ENCODE measurements at places on chromosomes 1 and 21. TPM values are rescaled to one million over a fixed set of nuclear protein-coding genes. Genes with fewer than 3 reads are reported as not detected.

DNA sequence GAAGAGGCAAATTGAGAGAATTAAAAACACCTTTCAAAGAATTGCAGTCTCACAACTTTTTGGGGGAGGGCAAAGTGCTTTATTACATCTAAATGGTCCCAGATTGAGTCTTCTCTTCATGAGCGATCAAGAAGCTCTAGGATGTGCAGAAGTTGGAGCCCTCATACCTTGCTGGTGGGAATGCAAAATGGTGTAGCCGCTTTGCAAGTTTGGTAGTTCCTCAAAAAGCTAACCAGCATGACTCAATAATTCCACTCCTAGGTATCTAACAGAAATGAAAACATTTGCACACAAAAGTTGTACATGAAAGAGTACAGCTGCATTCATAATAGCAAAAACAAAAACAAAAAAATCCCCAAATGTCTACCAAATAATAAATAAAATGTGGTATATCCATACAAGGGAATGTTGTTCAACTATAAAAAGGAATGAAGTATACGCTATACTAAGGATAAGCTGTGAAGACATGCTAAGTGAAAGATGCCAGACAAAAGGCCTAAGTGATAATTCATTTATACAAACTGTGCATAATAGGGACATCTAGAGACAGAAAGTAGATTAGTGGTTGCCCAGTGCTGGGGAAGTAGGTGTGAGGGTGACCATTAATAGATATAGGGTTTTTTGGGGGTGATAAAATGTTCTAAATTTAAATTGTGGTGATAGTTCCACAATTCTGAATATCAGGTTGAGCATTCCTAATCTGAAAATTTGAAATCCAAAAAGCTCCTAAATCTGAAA is 55.2 kb downstream of the SELENOF start:
- DNase-seq = no peak

GRCh38 chr1:6462412-6463119 is 3.4 kb downstream of the TNFRSF25 start:
- no peak for DNase-seq

DNA sequence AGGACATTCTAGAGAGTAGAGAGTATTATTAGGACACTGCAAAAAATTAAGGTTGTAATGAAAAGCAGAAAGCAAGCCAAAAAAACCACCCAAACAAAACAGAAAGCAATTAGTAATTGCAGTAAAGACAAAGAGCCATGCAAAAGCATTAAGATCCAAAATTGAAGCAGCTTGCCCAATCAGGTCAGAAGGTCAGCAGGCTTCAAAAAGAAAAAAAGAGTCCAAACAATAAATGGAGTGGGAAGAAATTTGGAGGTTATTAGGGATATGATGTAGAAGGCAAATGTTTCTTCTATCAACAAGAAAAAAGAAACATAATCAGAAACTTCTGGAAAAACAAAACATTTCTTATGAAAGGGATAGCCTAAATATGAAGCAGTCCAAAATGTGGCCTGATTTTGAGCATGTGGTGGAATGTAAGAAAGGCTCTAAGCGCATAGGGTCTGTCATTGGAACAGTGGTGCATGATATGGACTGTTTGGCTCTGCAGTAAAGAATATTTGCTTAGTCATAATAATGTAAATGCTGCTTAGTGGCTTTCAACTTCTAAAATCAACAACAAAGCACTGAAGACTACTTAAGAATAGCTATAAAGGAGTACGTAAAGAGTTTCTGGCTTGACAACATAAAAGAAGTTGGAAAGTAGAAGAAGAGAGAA is 4.8 kb downstream of the STUM start:
- no peak for DNase-seq

DNA sequence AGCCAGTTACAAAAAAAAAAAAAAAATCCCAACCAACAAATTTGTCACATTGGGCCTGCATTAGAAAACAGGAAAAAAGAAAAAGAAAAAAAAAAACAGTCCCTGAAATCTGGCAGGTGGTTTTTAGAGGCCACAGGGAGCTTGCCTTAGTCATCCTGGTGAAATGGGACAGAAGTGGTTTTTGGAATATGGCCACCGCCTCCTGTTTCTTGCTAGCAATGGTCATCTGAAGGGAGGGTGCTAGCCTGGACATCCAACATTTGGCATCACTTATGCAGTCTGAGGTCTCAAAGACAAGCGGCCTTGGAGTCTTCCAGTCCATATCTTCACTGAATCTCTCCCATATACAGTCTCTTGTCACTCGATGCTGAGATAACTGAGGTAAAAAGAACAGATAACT is 20.1 kb upstream of the NKAIN1 start:
- peak; percentile 19 for DNase-seq

GRCh38 chr1:246394121-246394520 is 113.0 kb downstream of the SMYD3 start:
- no peak for DNase-seq

DNA sequence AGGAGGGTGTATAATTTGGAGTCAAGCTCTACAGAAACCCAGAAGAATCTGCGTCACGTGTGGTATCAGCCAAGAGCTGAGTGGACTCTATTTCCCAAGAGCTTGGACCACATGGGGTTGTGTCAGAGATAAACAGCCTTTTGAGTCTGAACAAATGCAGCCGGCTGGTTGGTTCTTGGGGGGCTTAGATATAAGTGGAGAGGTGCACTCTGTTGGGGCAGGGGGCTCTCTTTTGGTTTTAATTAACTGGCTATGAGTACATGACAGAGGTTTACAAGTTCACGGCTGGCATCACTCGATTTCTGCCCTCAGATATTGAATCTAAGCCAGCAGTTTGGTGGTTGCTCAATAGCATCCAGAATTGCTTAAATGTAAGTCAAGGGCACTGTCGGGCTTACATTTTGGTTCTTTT is 501 bp upstream of the MRAP start:
- no peak for DNase-seq

- DNase-seq = peak; percentile 41
These were observed 205.3 kb downstream of the PBX1 start for GRCh38 chr1:164764333-164764732.

DNA sequence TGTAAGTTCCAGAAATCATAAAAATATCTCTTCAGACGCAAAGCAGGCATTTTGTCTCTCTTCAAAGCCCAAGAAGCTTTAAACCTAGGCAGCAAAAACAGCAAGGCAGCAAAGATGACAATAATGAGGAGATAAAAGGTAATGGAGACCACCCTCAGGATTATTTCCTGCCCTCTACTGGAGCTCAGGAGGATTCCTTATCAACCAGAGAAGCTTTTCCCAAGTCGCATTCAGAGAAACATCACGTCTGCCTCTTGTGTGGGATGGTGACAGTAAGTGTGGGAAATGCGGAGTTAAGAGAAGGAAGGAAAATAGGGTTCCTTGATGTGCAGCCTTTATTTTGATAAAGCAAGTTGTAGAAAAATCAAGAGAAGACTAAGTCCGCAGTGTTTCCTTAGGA is 365.8 kb downstream of the RGS7 start:
- DNase-seq = no peak

DNA sequence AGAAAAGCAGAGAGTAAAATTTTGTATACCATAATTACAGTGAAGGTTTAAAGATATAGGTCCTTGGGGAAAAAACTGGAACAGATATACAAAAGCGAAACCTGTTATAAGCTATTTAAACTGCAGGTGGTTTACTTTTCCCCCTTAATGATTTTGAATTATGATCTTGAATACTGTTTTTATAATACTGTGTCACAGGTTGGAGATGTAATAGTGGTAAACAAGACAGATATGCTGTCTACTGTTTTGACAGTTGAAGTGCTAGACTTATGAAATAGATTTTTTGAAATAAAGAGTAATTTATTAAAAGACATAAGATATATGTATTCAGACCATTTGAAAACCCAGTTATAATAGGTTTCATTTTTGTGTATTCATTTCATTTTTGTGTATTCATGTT is 129.4 kb downstream of the CD247 start:
- DNase-seq = no peak

- no peak for DNase-seq
These were observed 62.6 kb upstream of the ACOT11 start for GRCh38 chr1:54485416-54485815.

GRCh38 chr1:2343023-2343935 is 48.1 kb downstream of the MORN1 start:
- no peak for DNase-seq

GRCh38 chr21:44350773-44351481 is 2.5 kb upstream of the TRPM2 start:
- DNase-seq = no peak

GRCh38 chr1:67619080-67619479 is 65.9 kb upstream of the GADD45A start:
- DNase-seq = no peak

DNA sequence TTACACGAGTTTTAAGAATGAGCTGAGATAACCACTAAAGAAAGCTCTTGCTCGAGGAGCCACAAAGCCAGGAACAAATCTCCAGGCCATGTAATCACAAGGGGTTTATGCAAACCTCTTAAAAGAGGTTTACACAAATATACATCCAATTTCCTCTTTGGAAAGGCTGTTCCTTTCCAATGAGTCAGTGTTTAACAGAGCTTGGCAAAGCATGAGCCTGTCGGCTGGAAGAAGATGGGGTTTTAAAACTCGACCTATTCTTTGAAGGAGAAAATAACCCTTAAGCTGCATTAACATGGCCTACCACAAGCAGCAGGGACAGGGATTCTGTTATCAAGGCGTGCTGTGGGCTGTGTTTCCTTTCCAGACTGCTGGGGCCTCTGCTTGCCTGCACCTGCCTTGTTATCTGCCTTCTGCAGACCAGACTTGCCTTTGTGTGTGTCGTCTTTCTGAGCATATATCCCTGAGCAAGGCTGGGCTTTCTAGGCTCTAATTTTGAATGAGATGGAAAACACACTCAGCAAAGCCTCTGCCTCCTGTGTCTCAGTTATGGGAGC is 40.6 kb upstream of the CYP2J2 start:
- DNase-seq = no peak

DNA sequence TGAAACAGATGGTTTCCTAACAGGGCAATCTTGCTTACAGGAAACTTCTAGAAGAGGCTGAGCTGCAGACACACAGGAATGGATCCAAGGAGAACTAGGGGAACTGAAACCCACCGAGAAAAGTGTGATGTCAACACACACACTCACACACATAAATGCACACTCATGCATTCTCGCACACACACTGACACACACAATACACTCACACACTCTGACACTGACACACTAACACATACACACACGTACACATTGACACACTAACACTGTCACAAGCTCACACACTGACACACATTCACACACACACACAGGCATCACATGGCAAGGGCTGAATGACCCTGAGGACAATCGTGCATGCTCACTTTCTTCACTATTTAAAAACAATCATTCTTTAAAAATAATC is 142.7 kb downstream of the NPHP4 start:
- DNase-seq = no peak

- DNase-seq = no peak
These were observed 3.0 kb upstream of the PEX10 start for GRCh38 chr1:2415337-2415736.

GRCh38 chr21:44931137-44931500 is 8.7 kb upstream of the SLX9 start:
- DNase-seq = peak; percentile 61

DNA sequence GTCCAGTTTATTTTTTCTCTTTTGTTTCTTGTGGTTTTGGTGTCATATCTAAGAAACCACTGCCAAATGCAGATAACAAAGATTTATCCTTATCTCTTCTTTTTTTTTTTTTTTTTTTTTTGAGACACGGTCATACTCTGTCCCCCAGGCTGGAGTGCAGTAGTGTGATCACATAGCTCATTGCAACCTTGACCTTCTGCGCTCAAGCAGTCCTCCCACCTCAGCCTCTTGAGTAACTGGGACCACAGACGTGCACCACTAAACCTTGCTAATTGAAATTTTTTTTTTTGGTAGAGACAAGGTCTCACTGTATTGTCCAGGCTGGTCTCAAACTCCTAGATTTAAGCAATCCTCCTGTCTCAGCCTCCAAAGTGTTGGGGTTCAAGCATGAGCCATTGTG is 8.9 kb downstream of the SLC66A1 start:
- no peak for DNase-seq

GRCh38 chr1:45443580-45444446 is 47.1 kb downstream of the TESK2 start:
- no peak for DNase-seq

DNA sequence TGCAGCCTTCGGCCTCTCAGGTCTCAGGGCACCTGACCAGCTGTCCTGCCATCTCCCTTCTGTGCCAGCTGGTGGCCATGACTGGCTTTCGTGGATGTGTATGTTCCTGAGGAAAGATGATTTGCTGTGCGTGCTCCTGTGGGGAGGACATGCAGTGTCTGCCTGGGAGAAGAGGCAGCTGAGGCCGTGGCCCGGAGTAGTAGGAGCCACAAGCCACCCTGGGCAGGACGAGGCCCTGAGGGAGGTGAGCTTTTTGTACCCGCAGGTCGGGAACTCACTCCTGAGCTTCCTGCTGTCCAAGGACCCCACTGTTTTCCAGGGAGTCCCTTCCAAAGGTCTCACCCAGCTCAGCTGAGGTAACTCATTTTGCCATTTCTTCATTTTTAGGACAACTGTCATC is 58.5 kb downstream of the PIK3CD start:
- DNase-seq = no peak

- DNase-seq = peak; percentile 56
These were observed 640.2 kb downstream of the PTPRC start for GRCh38 chr1:199279067-199279466.

DNA sequence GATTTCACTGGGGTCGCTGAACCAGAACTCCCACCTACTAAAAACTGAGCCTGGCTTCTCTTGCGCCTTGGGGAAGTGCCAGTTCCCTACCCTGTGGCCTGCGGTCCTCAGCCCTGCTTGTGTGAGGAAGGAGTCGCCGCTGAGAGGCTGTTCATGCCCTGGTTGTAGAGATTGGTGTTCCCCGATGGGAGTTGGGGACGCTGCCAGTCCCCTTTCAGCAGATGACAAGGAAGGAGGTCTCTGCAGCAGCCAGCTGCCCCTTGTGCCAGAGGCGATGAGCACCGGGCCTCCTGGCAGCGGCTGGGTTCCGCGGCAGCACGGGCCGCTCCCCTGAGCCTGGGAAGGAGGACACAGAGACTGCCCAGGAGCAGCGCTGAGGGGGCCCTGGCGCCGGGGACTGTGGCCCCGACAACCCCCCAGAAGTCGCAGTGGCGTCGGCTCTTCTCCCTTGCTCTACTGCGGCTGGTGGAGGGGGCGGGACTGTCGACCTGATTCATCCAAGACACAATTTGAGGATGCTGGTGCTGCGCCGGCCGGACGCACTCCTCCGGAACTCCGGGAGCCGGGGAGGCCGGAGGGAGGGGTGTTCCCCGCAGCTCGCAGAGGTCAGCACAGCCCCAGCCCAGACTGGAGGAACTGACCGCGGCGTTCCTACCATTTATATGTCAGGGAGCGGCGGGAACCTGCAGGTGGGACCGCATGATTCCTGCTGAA is 12.0 kb upstream of the ADORA3 start:
- DNase-seq = peak; percentile 14

- no peak for DNase-seq
These were observed 239.8 kb downstream of the TRABD2B start for GRCh38 chr1:47757226-47757975.

Gene TYW3
- 23.2 TPM for total RNA-seq

Gene RIIAD1
- total RNA-seq = not detected

Gene NRIP1
- total RNA-seq = 25.7 TPM

Gene CNIH3
- total RNA-seq = 6.2 TPM

Gene KRTAP12-4
- total RNA-seq = not detected

Gene KRTAP19-1
- not detected for total RNA-seq

Gene SERTAD4
- total RNA-seq = 0.06 TPM

Gene S100A7A
- not detected for total RNA-seq

Gene DDAH1
- total RNA-seq = 47.1 TPM

Gene GABPB2
- total RNA-seq = 6.3 TPM

Gene RGS13
- not detected for total RNA-seq

Gene MPZ
- total RNA-seq = 10.7 TPM

Gene JAK1
- 67.6 TPM for total RNA-seq
